ENCODE measurements at places on chromosomes 11 and 22. TPM values are rescaled to one million over a fixed set of nuclear protein-coding genes. Genes with fewer than 3 reads are reported as not detected.

MRGPRX4 gene
- not detected for total RNA-seq

LUZP2 gene
- total RNA-seq = not detected

THY1 gene
- 1.5 TPM for total RNA-seq

GDPD5 gene
- 8.4 TPM for total RNA-seq

ANGPTL5 gene
- 0.77 TPM for total RNA-seq

PIK3IP1 gene
- total RNA-seq = 15.3 TPM

CSF2RB gene
- 3.2 TPM for total RNA-seq

WBP2NL gene
- 0.47 TPM for total RNA-seq

SLC3A2 gene
- total RNA-seq = 36.4 TPM

RBM14 gene
- total RNA-seq = 31.4 TPM

NEFH gene
- total RNA-seq = 0.12 TPM

C22orf31 gene
- not detected for total RNA-seq

FAM89B gene
- 39.3 TPM for total RNA-seq

ALX4 gene
- total RNA-seq = 0.07 TPM

UPK3A gene
- 0.25 TPM for total RNA-seq

SSTR3 gene
- not detected for total RNA-seq

RIMBP3C gene
- not detected for total RNA-seq

MFRP gene
- not detected for total RNA-seq

ANKK1 gene
- 0.10 TPM for total RNA-seq

Measured in left ventricle myocardium superior (tissue), 1 donor.